Effector memory CD8-positive, alpha-beta T cell (primary cell): ENCODE measurements at places on chromosomes 16 and 17.

GRCh38 chr16:4428500-4428899, 2.8 kb downstream of the DNAJA3 start:
- no peak for DNase-seq

DNA sequence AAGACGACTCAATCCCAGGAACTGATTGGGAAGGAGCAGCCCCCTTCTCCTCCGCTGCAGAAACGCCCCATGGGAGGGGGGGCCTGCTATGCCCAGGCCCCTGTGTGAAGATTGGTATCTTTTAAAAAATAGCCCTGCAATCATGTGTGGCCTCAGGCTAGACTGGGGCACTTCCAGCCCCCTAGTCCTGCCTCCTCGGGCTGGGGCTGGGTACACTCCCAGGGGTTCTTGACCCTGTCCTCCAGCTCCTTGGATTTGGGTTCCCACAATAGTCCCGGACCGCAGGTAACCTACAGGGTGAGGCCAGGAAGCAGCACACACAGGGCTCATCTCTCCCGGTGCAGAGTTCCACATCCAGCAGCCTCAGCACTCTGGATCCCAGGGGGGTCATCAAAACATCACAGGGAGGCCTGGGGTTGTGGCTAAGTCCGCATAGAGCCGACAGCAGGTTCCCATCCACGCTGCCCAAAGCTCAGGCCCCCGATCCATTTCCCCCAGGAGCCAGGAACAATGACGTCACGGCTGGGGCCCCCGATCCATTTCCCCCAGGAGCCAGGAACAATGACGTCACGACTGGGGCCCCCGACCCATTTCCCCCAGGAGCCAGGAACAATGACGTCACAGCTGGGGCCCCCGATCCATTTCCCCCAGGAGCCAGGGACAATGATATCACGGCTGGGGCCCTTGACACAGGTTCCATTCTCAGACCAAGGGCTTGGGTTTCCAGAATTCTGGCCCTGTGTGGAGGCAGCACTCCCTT, 202.4 kb downstream of the IRF8 start:
- DNase-seq, result no peak

- DNase-seq, result no peak
Observed at GRCh38 chr17:37259030-37259735, 116.6 kb upstream of the C17orf78 start.

- DNase-seq, result no peak
Observed at GRCh38 chr17:67998466-67998865, 2.2 kb upstream of the C17orf58 start.

- no peak for DNase-seq
Observed at GRCh38 chr17:78575340-78575739, 1.9 kb downstream of the DNAH17 start.

GRCh38 chr16:29877266-29877961, 14.4 kb upstream of the CDIPT start:
- no peak for DNase-seq
